Placental pericyte (primary cell): ENCODE measurements at places on chromosomes 7 and 10. TPM values are rescaled to one million over a fixed set of nuclear protein-coding genes. Genes with fewer than 3 reads are reported as not detected.

The WDFY4 gene
- under 0.01 TPM in 1 of 2 replicates, not detected in the other for total RNA-seq

The STN1 gene
- total RNA-seq = 15.1 and 36.2 TPM in 2 replicates

The POU6F2 gene
- total RNA-seq = 0.22 and 0.86 TPM in 2 replicates

The UCMA gene
- total RNA-seq = not detected in 2 replicates

The CDHR1 gene
- total RNA-seq = under 0.01 TPM in 1 of 2 replicates, not detected in the other

The PDE1C gene
- total RNA-seq = 0.22 and 2.0 TPM in 2 replicates

The WBP1L gene
- total RNA-seq = 44.0 and 85.0 TPM in 2 replicates

The ADAM8 gene
- total RNA-seq = 2.6 and 18.3 TPM in 2 replicates

The CNNM1 gene
- under 0.01 and 1.6 TPM in 2 replicates for total RNA-seq

The CYTH3 gene
- 19.9 and 27.6 TPM in 2 replicates for total RNA-seq

The PMS2 gene
- total RNA-seq = 16.6 and 17.8 TPM in 2 replicates

The AKR1C4 gene
- not detected in 2 replicates for total RNA-seq

The ST8SIA6 gene
- total RNA-seq = 0.14 TPM in 1 of 2 replicates, not detected in the other

The GTF2IRD2 gene
- total RNA-seq = 4.3 and 7.2 TPM in 2 replicates

The SEMA3D gene
- 1.3 and 1.6 TPM in 2 replicates for total RNA-seq
